Activated CD4-positive, alpha-beta T cell treated with anti-CD3 and anti-CD28 coated beads, Interleukin-2, amount 50 U/mL, for 16 hours (primary cell): ENCODE measurements at places on chromosomes 11 and 22.

DNA sequence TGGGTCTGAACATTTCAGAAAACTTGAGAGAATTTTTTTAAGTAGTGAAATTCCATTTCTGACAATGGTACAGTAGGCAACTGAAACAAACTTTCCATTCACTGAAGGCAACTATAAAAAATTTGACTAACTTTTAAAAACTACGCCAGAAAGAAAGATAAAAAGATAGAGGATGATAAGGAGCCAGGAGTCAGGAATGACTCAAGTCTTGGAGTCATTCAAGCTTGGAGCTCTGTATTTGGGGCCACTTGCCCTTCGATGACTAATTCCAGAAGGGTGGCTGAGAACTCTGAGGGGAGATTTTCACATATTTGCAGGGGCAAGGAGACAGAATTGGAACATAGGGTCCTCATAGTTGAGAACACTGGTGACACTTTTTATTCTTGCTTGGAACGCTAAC, 1083.2 kb upstream of the CNTN5 start:
- DNase-seq: no peak

DNA sequence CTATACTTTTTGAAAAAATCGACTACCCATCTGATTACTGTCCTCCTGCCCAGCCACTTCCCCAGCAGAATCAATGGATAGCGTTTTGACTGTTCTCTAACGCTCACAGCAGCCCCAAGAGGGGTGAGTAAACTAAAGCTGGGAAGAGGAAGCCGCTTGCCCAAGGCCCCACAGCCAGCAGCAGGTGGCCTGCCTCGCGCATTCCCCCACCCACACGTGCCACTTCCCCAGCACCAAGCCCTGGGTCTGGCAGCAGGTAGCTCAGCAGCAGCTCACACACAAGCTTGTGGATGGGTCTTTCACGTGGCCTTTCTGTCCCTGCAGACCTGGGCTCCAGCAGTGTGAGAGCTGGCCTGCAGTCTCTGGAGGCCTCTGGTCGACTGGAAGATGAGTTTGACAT, 34.3 kb downstream of the TOM1 start:
- peak; percentile 44 for DNase-seq

DNA sequence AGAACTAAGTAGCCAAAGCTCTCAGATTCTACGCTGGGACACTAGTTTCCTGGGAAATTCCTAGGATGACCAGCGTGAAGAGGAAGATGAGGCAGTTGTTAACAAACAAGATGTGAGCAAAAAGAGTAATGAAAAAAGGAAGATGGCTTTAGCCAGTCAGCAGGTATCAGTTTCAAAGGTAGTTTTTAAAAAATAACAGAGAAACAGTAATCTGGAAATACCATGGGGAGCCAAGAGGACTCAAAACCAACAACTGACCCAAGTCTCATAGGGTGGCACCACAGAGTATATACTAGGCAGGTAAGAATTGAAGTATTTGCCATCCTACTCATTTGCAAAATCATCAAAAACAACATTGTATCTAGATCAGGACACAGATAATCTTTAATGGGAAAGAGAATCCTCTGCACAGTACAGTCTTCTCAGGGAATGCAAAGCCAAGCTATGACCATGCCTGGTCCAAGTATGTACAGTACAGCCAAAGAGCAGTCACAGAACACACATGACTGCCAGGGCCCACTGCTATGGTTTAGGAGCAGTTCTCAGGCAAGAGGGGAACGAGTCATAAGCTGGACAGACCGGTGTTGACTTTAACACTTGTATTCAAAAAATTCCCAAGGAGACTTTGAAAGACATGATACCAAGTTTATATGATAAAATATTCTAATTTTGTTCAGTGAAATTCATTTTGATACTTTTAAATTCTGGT, 20.6 kb downstream of the MSANTD4 start:
- no peak for DNase-seq

DNA sequence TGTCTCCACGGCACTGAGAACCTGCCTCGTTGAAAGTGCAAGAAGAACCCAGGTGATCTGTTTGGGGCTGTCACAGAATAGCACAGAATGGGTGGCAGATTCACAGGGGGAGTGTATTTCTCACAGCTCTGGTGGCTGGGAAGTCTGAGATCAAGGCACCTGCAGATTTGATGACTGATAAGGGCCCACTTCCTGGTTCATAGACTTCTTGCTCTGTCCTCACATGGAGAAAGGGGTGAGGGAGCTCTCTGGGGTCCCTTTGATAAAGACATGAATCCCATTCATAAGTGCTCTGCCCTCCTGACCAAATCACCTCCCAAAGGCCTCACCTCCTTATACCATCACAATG, 198.5 kb upstream of the SORL1-AS1 start:
- no peak for DNase-seq

- DNase-seq: no peak
Observed at GRCh38 chr11:1327064-1327460, 17.6 kb upstream of the TOLLIP start.
